ENCODE measurements at places on chromosomes 4 and X. TPM values are rescaled to one million over a fixed set of nuclear protein-coding genes. Genes with fewer than 3 reads are reported as not detected.

DNA sequence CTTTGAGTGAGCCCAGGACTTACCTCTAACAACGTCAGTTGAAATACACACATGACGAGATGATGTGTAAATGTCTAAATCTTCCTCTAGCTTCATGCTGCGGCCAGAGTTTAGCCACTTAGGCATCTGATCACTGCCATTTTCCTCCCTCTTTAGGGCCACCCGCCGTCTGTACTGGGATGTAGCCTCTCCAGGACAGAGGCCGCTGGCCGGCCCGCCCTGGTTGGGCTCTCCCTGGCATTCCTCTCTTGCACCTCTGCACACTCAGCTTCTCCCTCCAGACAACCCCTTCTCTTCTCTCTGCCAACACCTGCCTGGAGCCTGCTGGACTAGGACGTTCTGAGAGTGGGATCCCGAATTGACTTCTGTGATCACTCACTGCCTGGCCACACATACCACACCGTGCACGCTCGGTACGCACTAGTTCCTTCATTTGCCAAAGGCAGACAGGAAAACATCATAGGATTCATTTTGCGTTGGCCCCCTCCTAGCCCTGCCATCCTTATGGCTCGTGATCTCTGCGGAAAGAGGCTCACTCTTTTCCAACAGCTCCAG is 33.6 kb downstream of the RNF212 start:
- no peak for DNase-seq

DNA sequence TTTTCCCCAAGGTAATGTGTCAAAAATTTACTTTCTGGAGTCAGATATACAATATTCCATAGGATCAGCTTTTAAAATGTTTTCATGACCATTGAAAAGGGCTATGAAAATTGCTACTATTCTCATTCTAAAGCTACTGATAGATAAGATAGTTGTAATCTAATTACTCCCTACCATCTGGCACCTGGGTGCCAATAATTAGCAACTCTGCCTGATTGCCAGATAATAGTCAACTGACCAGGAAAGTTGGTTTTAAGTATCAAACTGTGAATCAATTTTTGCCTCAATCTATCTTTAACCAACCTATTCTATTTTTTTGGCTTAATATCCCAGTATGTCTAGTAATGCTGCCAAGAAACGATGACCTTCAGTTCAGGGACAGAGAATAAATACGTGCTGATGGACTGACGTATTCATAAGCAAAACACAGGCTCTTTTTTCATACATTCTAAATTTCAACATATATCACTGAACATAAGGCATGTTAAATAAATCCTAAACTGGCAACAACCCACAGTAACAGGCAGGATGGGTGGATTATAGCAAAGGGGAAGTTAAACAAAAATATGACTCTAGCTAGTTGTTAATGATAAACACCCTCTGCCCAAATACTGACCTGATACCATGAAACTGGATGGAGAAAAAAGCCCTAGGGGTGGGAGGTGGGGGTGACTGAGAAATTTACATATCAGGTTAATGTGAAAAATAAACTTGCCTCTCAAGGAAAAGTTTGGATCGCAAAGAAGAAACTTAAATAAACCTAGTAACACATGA is 18.2 kb downstream of the SH3RF1 start:
- DNase-seq, result no peak

DNA sequence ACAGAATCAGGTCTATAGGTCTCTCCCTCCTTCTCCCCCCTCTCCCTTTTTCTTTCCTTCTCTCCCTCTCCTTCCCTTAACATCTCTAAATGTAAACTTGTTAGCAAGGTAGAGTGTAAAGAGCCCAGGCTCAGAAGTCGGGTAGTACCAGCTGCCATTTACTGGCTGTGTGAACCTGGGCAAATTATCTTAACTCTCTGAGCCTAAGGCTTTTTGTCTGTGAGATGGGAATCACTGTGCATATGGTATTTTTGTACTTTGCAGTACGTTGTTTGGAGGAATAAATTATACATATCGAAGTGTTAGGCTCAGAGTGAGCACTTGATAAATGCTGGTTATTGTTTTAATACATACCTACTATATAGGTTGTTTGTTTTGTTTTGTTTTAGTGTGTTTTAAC is 154.0 kb downstream of the RBMX2 start:
- no peak for DNase-seq

GRCh38 chr4:65535113-65535512 is 135.2 kb downstream of the EPHA5 start:
- no peak for DNase-seq

DNA sequence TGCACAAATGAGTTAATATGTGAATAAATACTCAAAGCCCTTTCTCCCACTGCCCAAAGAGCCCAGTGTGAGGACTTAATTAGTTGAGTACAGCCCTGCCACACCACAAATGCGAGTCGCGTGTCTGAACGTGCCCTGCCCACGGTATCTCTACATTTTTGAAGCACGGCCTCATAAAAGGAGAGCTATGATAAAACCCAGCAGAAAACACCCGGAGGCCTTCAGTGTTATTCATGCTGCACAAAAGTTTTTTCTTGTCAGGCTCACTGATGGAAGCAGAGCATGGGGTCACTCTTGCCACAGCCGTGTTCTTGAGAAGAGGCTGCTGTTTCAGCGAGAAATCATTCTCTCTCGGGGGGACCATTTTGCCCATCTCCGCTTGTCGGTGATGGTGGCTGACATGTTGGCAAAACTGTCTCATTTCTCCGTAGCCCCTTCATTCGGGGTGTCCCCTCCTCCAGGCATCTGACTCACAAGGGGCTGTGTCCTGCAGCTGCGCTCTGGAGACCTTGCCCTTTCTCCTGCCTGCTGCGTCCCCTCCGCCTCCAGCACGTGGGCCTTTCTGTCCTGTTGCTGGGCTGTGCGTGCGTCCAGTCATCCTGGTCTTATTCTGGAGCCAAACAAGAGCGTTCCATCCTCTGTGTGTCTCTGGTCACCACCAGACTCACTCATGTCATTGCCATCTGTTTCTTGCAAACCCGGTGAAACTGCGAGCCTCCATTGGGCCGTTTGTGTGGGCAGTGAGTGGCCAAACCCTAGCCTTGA is 88.8 kb downstream of the SORCS2 start:
- no peak for DNase-seq

DNA sequence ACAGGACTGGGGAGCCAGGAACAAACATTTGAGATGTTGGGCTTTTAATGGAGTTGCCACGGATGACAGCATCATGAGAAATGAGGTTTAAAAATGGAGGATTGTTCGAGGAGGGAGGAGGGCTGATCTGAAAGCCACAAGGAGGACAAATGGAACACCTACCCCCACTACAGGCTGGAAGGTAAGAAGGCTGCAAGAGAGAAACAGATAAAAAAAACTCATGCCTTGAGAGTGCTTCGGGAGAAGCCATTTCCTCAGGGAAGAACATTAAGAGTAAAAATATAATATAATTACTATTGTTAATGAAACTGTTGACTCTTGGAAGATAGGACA is 119.5 kb upstream of the MAP9 start:
- DNase-seq, result no peak

DNA sequence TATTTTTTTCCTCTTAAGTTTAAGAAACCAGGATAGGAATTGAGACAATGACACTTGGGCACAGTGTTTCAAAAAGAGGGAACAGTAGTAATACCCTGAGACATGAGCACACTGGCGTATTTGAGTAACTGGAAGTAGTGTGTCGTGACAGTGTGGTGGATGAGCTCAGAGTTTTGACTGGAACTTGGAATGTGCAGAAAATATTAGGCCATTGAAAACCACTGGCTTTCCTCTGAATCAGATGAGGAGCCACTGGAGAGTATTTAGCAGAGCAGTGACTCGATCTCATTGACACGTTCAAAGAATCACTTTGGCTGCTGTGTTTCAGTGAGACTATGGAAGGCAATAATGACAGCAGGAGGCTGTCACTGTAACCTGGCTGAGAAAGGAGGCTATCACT is 1531.2 kb downstream of the STIM2 start:
- no peak for DNase-seq

- DNase-seq, result no peak
These were observed 32.8 kb downstream of the ELOVL6 start for GRCh38 chr4:110165382-110166286.

DNA sequence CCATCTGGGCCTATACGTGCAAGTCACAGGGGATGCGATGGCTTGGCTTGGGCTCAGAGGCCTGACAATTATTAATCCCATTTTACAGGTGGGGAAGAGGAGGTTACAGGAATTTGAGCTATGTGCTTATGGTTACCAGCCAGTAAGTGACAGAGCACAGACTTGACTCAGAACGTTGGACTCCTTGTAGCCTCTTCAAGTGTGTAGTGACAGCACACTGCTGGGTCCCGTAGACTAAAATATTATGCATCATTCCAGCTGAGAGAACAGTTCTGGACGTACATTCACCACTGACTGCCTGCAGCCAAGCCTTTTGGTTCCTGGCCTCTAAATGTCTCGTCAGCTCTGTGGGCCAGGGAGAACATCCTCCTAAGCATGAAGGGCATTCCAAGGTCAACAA is 314.5 kb downstream of the GPAT3 start:
- no peak for DNase-seq

GRCh38 chrX:84830836-84831235 is 172.8 kb upstream of the APOOL start:
- no peak for DNase-seq

DNA sequence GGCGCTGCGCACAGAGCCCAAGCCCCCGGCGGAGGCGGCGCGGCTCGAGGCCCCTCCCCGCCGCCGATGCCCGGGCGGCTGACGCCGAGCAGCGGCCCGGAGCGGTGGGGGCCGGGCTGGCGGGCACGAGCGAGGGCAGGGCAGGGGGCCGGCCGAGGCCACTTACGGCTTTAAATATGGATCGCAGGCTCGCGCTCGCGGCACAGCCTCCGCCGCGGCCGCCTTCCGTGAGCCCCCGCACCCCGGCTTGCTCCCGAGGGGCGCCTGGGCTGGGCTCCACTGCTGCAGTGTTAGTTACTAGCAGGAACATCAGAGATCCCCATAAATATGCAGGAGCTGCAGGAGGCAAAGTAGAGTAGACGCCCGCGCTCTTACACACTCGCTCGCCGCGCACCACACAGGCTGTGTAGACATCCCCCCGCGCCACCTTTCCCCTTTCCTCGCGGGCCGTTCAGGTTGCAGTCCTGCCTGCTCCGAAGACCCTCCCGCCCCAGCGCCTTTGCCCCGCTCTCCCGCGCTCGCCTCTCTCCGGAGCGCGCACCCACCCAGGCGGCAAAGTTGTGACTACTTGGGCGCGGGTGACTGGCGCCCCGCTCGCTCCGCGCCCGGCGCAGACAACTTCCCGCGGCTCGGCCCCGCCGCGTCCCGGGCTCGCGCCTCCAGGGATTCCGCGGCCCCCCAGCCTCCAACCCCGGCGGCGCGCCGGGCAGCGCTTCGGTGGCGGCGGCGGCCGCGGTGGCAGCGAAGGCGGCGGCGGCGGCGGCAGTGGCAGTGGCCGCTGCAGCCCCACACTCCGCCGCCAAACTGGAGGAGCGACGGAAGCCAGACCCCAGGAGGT is 152.0 kb upstream of the SLC4A4 start:
- DNase-seq, result peak; percentile 73

DNA sequence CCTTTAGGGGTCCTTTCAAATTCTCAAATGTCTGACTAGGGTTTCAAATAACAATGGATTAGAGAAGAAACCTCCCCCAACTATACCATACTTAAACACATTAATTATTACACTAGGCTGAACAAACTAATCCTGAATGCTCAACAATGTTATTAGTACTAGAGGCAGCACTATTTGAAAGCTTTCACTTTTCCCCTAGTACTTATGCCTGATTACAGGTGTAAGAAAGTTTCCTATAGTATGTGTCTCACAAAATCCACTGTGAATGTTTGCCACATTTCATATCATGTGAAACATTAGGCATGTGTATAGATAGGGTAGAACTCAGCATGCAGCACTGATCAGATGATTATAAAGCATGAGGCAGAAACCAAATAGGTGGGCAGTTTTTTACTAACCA is 336.2 kb downstream of the ZNF674 start:
- no peak for DNase-seq

GRCh38 chr4:150939530-150939929 is 75.6 kb downstream of the LRBA start:
- no peak for DNase-seq

DNA sequence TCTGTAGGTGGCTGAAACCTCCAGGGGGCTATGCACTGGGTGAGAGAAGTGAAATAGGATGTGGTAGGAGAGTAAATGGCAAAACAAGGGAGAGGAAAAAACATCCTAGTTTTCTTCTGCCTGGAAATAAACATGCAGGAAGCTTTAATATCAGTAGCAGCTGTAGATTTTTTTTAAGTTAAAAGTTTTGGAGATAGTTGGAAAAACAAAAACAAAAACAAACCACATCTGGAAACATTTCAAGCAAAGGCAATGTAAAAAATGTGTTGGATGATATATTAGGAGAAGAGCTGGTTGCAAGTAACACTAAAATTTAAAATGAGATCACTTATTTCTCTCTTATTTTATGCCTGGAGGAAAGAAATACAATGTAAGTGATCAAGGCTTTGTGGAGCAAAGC is 388.0 kb downstream of the SPRY1 start:
- no peak for DNase-seq

Gene SSX2
- not detected for total RNA-seq

Gene FDCSP
- not detected for total RNA-seq

Gene SAP30
- 12.9 TPM for total RNA-seq

Gene ABHD18
- 10.0 TPM for total RNA-seq

Gene KLKB1
- total RNA-seq, result 1.2 TPM

Gene SPANXA1
- total RNA-seq, result not detected

Gene CPE
- 49.7 TPM for total RNA-seq

Gene NEXMIF
- total RNA-seq, result 0.16 TPM

Gene HCFC1
- 24.7 TPM for total RNA-seq

Gene SOX3
- not detected for total RNA-seq

Gene FMR1NB
- total RNA-seq, result not detected

All from Right ventricle myocardium superior (tissue), 1 donor.